ENCODE measurements at places on chromosomes 6 and 20. TPM values are rescaled to one million over a fixed set of nuclear protein-coding genes. Genes with fewer than 3 reads are reported as not detected.

DNA sequence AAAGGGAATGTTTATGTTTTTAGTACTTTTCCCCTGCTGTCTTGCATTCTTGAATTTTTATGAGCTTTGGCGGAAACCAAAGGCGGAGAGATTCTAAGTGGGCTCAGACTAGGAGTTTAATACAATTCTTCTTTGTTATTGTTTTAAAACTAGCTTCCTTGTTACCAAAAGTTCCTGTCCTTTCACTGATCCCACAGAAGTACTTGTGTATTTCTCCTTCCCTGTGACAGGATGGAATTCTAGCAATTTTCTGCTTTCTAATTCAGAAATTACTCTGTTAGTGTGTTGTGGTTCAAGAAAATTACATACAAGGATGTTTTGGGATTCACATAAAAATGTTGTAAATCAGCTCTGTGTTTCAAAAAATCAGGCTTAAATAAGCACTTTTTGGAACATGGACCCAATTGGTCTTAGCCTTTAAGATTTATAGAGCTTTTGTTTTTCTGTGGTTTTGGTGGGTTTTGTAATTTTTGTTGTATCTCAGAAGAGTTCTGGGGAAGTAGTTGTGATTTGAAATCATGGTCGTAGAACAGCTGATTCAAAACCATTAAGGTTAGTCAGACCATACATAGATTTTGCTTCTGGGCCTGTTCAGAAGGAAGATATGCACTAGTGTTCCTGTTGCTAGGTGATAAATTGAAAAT is 17.6 kb upstream of the CTAGE9 start:
- H3K27ac ChIP-seq, result no peak overlapping the region
- H3K27me3 ChIP-seq, result no peaks in the 10 kb centered on the region
- H3K36me3 ChIP-seq, result no peaks in the 10 kb centered on the region
- H3K4me1 ChIP-seq, result no peaks in the 10 kb centered on the region
- no peak for DNase-seq

Gene LINC00237
- total RNA-seq, result not detected

GRCh38 chr20:50277064-50277415 is 86.4 kb downstream of the CEBPB start:
- DNase-seq, result no peak
- H3K4me3 ChIP-seq, result no peak overlapping the region
- no peaks in the 10 kb centered on the region for H3K27me3 ChIP-seq

- no peaks in the 10 kb centered on the region for H3K36me3 ChIP-seq
- DNase-seq, result no peak
- H3K4me1 ChIP-seq, result peaks cover 11% of the 10 kb centered on the region
- no peak overlapping the region for H3K27ac ChIP-seq
- no peaks in the 10 kb centered on the region for H3K27me3 ChIP-seq
- no peak overlapping the region for H3K4me3 ChIP-seq
Observed at GRCh38 chr6:139730340-139730974, 356.0 kb upstream of the CITED2 start.

Gene PRR18
- total RNA-seq, result not detected

DNA sequence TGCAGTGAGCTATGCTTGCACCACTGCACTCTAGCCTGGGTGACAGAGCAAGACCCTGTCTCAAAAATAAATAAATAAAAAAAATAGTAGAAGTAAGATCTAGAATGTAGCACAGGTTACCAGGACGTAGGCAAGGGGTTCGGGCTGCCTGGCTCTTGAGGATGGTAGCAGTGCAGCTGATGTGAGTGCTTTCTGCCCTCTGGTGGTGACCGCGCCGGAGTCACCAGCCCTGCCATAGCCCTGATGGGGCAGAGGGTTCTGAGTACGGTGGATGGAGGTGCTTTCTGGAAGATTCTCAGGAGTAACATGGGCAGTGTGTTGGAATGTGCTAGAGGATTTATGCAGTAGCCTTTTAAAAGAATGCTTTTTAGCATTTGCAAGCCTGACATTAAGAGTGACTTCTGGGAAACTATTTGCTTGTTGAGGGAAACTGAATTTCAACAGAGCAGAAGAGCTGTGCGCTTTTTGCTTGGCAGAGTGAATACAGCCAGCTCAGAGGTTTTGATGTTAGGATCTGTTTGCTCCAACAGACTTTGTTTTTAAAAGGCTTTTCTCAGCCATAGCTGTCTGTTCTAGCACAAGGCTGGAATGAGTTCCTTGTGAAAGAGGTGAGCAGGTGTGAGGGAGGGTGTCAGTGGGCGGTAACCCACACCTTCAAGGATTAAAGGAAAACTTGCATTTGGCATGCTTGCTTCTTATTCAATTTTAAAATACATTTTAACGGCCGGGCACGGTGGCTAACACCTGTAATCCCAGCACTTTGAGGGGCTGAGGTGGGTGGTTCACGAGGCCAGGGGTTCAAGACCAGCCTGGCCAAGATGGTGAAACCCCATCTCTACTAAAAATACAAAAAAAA is 65.9 kb downstream of the PTPN1 start:
- no peak overlapping the region for H3K4me3 ChIP-seq
- H3K36me3 ChIP-seq, result peaks cover 51% of the 10 kb centered on the region
- peak; percentile 76 for DNase-seq
- H3K4me1 ChIP-seq, result peaks cover 75% of the 10 kb centered on the region

- H3K27me3 ChIP-seq, result no peaks in the 10 kb centered on the region
- DNase-seq, result no peak
- H3K36me3 ChIP-seq, result peaks cover 57% of the 10 kb centered on the region
- H3K4me3 ChIP-seq, result no peak overlapping the region
- H3K4me1 ChIP-seq, result peaks cover 32% of the 10 kb centered on the region
Observed at GRCh38 chr6:159677506-159678165, 15.4 kb downstream of the SOD2 start.

DNA sequence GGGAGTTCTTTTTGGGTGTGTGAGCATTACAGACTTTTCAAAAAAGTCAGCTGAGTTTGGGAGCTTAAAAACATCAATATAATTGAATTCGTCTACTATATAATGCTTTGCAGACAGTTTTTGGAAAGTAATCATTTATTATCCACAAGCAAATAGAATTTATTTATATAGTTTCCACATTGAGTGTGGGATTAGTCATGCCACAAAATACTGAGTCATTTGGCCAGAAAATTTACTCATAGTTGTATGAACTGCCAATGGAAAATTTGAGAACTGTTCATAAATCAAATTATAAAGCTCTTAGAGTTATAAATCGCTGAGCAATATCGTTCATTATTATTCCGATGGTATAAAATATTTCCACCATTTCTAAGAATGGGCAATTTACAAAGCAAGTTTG is 5.0 kb downstream of the BEND6 start:
- DNase-seq, result no peak
- H3K4me1 ChIP-seq, result peaks cover 13% of the 10 kb centered on the region
- H3K36me3 ChIP-seq, result no peaks in the 10 kb centered on the region
- no peak overlapping the region for H3K4me3 ChIP-seq

Gene JAG1
- 20.5 TPM for total RNA-seq

Gene PPP1R14C
- total RNA-seq, result 116 TPM

DNA sequence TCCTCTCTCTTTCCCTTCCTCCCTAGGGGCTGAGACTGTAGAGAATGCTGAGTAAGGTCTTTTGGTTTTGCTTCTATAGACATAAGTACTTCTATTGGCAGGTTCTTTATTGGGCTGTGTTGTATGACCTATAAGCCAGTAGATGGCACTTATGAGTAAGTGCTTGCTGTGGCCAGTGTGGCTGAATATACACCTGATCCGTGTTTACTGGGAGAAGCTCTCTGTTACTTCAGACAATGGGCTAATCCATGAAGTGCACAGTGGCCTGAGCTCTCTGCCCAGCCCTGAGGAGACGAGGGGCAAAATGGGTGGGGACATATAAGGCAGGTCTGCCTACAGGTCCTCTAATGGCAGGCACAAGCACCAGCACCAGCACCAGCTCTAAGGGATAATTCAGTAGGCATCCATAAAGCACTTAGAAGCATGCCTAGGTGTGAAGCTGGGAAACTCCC is 610.3 kb downstream of the RNF144B start:
- no peak overlapping the region for H3K27ac ChIP-seq
- no peak for DNase-seq
- no peaks in the 10 kb centered on the region for H3K36me3 ChIP-seq
- H3K4me1 ChIP-seq, result no peaks in the 10 kb centered on the region

DNA sequence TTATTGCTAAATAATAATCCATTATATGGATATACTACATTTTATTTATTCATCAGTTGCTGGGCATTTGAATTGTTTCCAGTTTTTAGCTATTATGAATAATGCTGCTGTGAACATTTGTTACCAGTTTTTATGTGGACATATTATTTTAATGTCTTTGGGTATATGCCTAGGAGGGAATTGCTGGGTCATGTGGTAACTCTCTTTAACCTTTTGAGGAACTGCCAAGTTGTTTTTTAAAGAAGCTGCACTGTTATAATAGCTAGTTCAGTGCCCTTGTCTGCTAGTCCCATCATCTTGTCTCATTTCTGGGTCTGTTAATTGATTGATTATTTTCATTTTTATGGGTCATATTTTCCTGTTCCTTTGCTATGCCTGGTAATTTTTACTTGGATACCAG is 56.3 kb downstream of the FOXO3 start:
- no peaks in the 10 kb centered on the region for H3K27me3 ChIP-seq
- DNase-seq, result no peak
- H3K27ac ChIP-seq, result peak overlapping the region; percentile 25
- H3K4me1 ChIP-seq, result peaks cover 91% of the 10 kb centered on the region
- peaks cover 7% of the 10 kb centered on the region for H3K36me3 ChIP-seq
- H3K4me3 ChIP-seq, result no peak overlapping the region

- no peaks in the 10 kb centered on the region for H3K27me3 ChIP-seq
- H3K36me3 ChIP-seq, result no peaks in the 10 kb centered on the region
- H3K27ac ChIP-seq, result no peak overlapping the region
- H3K4me3 ChIP-seq, result no peak overlapping the region
- no peaks in the 10 kb centered on the region for H3K4me1 ChIP-seq
Observed at GRCh38 chr6:90928051-90928450, 341.2 kb upstream of the MAP3K7 start.

DNA sequence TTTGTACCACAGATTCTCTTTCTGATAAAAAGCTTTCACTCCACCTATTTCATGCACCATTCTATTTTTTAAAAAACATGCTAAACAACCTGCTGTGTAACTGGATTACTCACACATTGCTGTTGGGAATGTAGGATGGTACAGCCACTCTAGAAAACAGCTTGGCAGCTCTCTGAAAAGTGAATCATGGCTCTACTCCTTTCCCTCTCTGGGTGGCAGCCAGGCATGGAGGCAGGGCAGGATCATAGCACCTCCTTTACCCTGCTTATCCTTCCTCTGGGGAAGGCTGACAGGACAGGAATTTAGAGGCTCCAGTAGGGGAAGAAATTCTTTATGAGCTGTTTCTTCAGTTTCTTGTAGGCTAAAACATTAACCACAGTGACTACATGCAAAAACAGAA is 6.7 kb upstream of the VNN2 start:
- no peak overlapping the region for H3K4me3 ChIP-seq
- H3K36me3 ChIP-seq, result no peaks in the 10 kb centered on the region
- peak; percentile 38 for DNase-seq
- H3K4me1 ChIP-seq, result peaks cover 11% of the 10 kb centered on the region
- H3K27ac ChIP-seq, result no peak overlapping the region

- peak overlapping the region; percentile 77 for H3K27ac ChIP-seq
- H3K4me1 ChIP-seq, result peaks cover 24% of the 10 kb centered on the region
- no peaks in the 10 kb centered on the region for H3K27me3 ChIP-seq
- peak; percentile 21 for DNase-seq
- peak overlapping the region; percentile 82 for H3K4me3 ChIP-seq
- peaks cover 3% of the 10 kb centered on the region for H3K36me3 ChIP-seq
Observed at GRCh38 chr6:52362443-52363227, 684 bp downstream of the PAQR8 start.

Gene CD164
- 93.3 TPM for total RNA-seq

DNA sequence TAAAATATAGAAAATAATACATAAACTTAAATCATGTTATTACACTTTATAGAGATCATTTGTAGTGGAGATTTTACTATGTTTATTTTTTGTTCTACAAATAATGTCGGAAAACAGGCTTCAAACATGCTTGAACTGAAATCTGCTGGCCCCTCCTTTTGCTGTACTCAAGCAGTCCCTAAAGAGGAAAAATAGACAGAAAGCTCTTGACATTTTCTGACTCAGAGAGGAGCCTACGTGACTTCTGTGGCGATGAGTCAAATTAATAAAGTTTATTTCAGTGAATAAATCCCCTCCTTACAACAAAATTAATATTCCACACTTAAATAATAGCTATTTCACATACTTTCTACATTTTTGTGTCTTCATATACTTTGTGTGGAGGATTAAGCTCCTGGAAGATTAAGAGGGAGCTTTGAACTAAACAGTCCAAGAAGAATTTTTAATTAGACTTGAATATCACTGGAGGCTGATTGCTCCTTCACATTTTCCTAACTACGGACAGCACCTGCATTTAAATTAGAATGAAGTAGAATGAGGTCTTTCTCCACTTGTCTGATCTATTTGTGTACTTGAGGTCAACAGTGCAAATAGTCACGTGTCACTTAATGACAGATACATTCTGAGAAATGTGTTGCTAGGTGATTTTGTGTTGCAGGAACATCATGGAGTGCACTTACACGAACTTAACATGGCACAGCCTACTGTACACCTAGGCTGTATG is 1.7 kb upstream of the TREM1 start:
- no peak overlapping the region for H3K4me3 ChIP-seq
- no peak overlapping the region for H3K27ac ChIP-seq
- no peak for DNase-seq

Gene DEFB124
- not detected for total RNA-seq

DNA sequence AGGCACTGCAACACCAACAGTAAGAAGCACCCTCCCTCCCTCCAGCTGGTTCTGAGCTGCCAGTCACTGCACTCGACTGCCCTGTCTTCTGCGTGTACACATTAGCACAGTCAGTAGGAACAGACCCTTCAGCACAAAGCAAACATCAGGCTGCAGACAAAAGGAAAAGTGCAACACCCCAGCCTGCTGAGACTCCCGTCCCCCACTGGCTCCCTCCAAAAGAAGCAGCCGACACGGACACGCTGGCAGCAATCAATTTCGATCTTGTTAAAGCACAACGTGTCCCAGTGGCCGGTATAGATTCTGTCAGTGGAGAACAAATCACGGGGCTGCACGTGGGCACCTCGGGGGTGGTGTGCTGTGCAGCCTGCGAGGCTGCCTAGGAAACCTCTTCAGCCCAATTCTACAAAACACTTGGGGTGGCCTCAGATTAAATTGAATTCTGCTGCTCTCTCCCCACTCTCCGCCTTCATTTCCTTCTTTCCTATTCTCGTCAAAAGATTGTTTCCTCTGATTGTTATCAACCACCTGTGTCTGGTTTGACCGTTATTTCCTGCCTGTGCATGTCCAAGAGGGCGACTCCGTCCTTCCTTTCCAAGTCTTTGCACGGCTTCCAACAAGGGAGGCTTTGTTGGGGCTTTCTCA is 38.7 kb downstream of the TRAF3IP2 start:
- no peak for DNase-seq
- H3K4me1 ChIP-seq, result peaks cover 71% of the 10 kb centered on the region
- H3K36me3 ChIP-seq, result peaks cover 27% of the 10 kb centered on the region
- no peaks in the 10 kb centered on the region for H3K27me3 ChIP-seq
- H3K27ac ChIP-seq, result peak overlapping the region; percentile 78

DNA sequence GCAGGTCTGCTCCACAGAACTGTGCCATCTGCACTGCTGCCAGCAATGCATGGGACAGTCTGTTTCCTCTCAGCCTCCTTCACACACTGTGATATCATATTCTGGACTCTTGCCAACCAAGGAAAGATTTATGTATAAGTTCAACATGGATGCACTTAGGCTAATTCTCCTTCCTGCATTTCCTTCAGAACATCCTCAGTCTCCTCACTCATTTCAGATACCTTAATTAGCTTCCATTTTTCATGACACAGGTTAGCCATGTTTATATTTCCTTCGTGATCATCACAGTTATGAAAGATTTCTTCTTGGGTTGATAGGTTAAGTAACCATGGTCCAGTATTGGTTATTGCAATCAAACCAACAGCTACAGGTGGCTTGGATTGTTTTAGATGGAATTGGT is 46.4 kb upstream of the DDR1 start:
- peaks cover 27% of the 10 kb centered on the region for H3K4me1 ChIP-seq
- H3K27ac ChIP-seq, result no peak overlapping the region
- H3K36me3 ChIP-seq, result no peaks in the 10 kb centered on the region
- no peak for DNase-seq
- no peak overlapping the region for H3K4me3 ChIP-seq
- H3K27me3 ChIP-seq, result no peaks in the 10 kb centered on the region

Gene XKR7
- not detected for total RNA-seq

All from left ventricle myocardium inferior (tissue), 1 donor.